NCI-H146 (cell line): ENCODE measurements at places on chromosomes 2 and 18.

GRCh38 chr2:116487336-116487735 lies 1327.2 kb upstream of the DDX18 start:
- no peak for DNase-seq

DNA sequence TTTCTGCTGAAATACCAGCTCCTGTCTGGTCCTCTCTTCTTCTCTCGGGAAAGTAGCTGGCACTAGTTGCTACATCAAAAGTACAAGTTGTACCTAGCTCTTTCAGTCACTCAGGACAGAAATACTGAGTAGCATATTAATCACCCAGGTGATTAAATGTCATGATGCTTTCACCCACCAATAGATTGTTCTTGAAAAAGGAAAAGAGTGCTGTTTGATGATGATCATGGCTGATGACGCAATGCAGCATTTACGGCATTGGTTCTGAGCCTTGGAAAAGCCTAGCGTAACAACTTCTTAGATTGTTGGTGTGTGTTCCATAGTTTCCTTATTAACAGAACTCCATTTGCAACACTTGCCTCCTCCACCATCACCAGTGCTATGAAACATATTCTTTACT lies 190.7 kb downstream of the CDH7 start:
- DNase-seq = no peak

DNA sequence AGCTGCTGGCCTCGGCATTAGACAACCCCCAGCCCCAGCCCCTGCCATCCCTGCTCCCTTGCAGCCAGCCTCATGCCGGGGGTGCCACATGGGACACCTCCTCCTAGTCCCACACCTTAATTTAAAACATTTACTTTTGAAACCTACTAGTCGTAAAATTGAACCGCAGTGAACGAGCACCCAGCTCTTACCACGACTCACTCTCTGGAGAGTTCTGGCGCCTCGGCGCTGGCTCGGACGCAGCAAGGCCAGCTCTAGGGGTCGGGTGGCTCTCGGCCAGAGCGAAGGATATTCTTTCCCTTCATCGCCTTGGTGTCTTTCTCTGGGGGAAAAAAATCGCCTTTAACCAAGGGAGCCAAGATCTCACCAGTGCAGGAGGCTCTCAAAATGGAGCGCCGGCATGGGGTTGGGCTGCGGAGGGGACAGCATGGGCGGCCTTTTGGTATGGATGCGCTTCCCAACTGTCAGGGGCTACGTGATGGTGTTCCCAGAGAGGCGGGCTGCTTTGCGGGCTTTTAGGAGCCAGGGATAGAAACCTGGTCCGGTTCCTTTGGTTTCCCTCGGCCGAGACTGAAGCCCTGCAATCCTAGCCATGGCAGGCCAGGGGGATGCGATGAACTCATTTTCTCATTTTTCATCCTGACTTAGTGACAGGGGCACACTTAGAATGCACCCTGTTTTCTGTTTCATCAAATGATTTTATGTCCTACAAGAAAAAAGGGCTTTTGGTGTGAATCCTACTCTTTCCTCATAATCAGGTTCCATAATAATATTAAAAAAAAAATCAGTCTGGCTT lies 2.0 kb downstream of the HPCAL1 start:
- DNase-seq = no peak

GRCh38 chr2:66382091-66382490 lies 52.8 kb upstream of the MEIS1 start:
- no peak for DNase-seq

DNA sequence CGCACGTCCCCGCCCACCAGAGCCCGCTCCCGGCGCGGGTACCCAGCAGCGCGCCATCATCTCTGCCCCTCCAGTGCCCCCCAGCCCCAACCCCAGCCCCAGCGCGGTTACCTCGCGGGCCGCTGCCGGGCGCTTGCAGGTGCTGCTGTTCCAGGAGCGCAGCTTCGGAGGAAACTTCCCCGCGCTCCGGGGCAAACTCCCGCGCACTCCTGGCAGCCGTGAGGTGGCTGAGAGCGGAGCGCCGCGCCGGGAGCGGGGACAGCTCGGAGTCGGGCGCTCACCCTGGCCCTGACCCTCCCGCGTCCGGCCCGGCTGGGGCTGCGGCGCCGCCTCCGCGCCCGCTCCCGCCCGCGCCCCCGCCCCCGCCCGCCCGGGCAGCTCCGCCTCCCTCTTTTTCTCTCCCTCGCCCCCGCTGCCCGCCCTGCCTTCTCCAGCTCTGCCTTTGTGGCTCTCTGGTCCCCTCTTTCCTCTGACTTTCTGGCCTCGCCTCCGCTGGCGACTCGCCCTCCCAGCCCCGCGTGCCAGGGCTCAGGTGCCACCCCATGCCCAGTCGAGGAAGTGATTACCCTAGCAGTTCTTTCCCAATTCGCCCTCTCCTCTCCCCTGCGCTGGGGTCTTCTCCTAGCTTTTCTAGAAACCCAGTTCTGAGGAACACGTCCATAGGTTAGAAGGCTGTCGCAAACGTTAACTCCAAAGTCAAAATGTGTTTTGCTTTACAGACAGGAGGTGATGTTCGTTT lies at the start of gene CHST9:
CHST9 (minus strand) TSS at position 284 of the 739 bp plus-strand sequence. CDS start 42,499 bp downstream, outside the sequence.
- DNase-seq = peak; percentile 85

DNA sequence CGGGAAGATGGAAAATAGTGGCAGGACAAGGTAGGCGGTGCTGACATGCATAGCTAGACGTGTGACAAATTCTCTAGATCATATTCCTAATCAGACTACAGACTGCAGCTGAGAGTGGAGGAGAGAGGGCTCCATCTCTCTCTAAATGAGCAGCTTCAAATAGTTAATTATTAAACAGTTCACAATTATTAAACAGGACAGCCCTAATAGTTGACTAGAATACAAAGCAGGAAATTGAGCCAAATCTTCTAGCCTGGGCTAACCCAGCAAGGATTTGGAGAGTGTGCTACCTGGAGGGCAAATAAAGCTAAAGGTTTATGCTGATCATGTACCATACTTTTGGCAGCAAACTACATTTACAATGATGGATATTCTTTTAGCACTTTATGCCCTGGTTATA lies 54.4 kb upstream of the CWC22 start:
- DNase-seq = no peak

DNA sequence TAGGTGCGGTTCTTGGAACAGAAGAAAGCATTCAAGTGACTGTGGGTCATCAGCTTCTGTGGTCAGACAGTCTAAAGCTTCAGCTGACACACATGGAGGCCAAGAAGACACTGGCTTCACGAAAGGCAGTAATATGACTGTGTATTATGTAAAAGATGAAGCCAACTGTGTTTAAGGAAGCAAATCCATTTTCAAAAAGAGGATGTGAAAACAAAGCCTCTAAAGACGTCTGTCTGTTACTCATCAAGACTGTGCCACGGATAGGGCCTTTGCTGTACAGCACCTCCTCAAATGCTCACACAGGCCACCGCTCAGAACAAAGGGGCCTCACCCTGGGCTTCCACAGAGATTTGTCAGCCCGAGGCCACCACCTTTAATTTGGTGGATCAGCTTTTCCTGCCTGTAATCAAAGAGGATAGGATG lies 21.1 kb upstream of the TMEM163 start:
- DNase-seq = no peak

- no peak for DNase-seq
Observed at GRCh38 chr2:119657466-119658145, 21.4 kb upstream of the TMEM177 start.

GRCh38 chr2:70142590-70143313 lies 48.1 kb downstream of the C2orf42 start:
- peak; percentile 99 for DNase-seq

GRCh38 chr18:35822413-35822812 lies 150.1 kb upstream of the RMP24 start:
- no peak for DNase-seq

- DNase-seq = peak; percentile 63
Observed at GRCh38 chr18:741931-742512, 29.6 kb upstream of the ENOSF1 start.

DNA sequence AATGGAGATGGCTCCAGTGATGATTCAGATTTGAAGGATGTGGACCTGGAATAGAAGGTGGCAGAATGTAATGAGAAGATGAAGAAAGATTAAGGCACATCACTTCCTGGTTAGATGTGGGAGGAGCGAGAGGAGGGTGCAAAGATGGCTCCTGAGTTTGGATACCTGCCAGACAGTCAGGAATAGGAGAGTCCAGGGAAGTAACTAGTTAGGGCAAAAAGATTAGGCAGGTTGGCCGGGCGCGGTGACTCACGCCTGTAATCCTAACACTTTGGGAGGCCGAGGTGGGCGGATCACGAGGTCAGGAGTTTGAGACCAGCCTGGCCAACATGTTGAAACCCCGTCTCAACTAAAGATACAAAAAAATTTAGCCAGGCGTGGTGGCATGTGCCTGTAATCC lies 5.6 kb downstream of the C2orf74 start:
- no peak for DNase-seq
